Activated CD4-positive, alpha-beta T cell treated with anti-CD3 and anti-CD28 coated beads, Interleukin-2, amount 50 U/mL, for 1 hour (primary cell): ENCODE measurements at places on chromosomes 11 and 22.

DNA sequence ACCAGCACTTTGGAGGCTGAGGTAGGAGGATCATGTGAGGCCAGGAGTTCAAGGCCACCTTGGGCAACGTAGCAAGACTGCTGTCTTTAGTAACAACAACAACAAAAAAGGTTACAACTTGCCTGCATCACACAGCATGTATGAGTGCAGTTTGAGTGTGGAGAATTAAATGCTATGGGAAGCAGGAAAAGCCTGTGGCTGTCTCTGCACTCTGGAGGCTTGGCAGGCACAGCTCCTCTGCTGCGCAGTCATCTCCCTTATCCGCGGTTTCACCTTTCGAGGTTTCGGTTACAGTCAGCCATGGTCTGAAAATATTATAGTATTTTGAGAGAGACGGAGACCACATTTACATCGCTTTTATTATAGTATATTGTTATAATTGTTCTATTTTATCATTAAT, 2.9 kb downstream of the MICAL2 start:
- no peak for DNase-seq

DNA sequence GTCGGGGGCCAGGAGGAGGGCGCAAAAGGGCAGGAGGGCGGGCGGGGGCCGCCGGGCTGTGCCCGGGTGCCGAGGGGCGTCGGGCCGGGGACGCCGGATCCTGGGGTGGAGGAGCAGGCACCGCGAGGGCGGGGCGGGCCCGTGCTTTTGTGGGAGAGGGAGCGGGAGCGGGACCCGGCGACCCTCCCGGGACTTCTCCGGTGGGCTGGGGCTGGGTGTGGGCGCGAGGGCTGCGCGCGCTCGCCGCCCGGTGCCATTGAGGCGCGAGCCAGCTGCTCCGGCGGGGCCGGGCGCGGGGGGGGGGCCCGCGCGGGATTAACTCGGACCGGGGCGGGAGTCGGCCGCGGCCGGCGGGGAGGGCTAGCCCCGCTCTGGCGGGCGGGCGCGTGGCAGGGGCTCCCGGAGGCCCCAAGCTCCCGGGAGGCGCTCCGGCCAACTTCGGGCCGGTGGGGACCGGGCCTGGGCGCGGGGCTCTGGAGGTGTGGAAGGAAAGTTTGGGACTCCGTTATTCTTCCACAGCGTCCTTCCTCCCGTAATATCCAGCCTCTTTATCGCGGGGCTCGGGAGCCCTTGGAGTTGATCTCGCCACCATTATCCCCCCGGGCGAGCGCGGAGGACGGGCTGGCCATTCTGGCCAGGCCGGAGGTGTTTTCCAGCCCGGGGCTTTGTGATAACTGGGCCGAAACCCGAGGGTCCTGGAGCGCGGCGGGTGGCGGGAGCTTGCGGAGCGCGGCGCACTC, 936 bp downstream of the CECR2 start:
- DNase-seq: no peak

GRCh38 chr11:67656278-67656922, 5.9 kb upstream of the ACY3 start:
- no peak for DNase-seq

DNA sequence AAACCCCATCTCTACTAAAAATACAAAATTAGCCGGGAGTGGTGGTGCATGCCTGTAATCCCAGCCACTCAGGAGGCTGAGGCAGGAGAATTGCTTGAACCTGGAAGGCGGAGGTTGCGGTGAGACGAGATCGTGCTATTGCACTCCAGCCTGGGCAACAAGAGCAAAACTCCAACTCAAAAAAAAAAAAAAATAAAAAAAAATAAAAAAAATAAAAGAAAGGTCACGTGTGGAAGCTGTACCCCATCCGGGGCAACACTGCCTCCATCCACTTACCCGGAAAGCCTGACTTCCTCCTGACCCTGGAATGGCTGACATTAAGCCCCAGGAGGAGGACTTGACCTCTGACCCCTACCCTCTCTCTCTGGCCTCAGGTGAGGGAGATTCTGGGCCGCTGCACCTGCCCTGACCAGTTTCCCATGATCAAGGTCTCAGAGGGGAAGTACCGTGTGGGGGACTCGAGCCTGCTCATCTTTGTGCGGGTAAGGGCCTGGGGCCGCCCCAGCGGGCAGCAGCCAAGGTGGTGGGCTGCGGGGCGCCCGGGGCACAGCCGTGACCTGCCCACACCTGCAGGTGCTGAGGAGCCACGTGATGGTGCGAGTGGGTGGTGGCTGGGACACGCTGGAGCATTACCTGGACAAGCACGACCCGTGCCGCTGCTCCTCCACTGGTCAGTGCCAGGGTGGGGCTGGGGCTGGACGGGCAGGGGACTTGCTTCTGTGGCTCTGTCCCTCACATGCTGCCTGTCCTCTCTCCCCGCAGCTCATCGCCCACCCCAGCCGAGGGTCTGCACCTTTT, 3.8 kb downstream of the GAS2L1 start:
- no peak for DNase-seq

- no peak for DNase-seq
These were observed 106.0 kb downstream of the TRIM29 start for GRCh38 chr11:120031612-120032600.

GRCh38 chr22:49206281-49206680, 621.4 kb downstream of the BRD1 start:
- DNase-seq: no peak

GRCh38 chr11:30815619-30816018, 229.5 kb upstream of the MPPED2 start:
- no peak for DNase-seq

- DNase-seq: no peak
These were observed 1.0 kb downstream of the FJX1 start for GRCh38 chr11:35619116-35619854.

DNA sequence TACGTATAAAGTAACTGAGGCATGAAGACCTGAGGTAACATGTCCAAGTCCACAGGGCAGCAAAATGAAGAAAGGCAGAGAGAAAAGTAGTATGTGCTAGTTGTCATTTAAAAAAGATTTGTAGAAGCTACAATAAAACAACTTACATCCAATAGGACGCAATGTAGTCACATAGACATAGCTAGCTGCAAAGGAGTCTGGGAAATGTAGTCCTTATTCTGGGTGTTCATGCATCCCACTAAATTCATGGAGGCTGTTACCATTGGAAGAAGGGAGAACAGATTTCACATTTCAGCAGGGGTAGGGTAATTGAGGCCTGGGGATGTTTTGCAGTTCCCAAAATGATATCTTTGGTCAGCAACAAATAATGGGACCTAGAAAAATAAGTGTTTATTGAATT, 571.4 kb downstream of the MIAT start:
- no peak for DNase-seq

- DNase-seq: no peak
These were observed 61.1 kb downstream of the SPECC1L start for GRCh38 chr22:24331468-24332440.

DNA sequence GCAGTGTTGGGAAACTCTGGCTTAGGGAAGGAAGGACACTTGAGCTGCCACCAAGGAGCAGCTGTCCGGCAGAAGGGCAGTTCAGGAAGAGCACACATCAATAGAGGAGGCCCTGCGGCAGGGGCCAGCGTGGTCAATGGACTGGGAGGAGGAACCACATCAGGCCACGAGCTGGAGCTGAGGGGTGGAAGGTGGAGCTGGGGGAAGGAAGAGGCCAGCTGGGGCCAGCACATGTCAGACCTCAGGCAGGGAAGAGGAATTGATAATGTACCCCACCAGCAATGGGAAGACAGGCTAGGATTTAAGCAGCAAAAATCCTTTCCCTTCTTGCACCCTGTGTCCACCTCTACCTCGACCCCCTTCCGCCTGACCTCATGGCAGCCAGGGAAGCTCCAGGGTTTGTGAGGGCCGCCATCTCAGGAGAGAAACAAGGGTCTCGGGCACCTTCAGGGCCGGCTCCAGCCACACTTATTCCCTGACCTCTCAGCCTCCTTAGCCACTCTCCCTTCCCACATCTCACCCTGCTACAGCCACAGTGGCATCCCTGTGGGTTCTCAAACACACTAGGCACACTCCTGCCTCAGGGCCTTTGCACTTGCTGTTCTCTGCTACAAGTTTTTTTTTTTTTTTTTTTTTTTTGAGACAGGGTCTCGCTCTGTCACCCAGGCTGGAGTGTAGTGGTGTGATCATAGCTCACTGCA, 157.8 kb upstream of the GRK3 start:
- DNase-seq: no peak

DNA sequence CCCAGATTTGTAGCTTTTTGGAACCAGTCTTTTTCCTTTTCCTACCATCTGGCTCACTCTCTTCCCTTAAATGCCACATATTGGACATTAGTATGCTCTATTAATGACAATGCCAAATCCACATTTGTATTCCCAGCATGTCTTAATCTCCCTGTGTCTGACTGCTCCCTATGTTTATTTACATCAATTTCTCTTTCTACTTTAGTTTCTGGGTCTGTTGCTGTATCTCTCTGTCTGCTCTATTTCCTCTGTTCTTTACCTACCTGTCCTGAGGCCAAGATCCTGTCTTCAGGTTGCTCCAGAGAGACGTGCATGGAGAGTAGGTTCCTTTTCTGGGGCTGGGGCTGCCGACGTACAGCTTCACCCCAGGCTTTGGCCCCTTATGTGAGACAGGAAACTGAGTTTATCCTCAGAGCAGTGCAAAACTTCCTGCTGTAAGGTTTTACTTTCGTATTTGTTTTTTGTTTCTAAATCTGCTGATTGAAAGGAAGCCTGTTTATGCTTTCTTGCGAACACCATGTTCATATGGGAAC, 25.6 kb downstream of the OR2AG2 start:
- peak; percentile 34 for DNase-seq

- no peak for DNase-seq
These were observed 4.7 kb downstream of the HEPHL1 start for GRCh38 chr11:94025690-94026394.

DNA sequence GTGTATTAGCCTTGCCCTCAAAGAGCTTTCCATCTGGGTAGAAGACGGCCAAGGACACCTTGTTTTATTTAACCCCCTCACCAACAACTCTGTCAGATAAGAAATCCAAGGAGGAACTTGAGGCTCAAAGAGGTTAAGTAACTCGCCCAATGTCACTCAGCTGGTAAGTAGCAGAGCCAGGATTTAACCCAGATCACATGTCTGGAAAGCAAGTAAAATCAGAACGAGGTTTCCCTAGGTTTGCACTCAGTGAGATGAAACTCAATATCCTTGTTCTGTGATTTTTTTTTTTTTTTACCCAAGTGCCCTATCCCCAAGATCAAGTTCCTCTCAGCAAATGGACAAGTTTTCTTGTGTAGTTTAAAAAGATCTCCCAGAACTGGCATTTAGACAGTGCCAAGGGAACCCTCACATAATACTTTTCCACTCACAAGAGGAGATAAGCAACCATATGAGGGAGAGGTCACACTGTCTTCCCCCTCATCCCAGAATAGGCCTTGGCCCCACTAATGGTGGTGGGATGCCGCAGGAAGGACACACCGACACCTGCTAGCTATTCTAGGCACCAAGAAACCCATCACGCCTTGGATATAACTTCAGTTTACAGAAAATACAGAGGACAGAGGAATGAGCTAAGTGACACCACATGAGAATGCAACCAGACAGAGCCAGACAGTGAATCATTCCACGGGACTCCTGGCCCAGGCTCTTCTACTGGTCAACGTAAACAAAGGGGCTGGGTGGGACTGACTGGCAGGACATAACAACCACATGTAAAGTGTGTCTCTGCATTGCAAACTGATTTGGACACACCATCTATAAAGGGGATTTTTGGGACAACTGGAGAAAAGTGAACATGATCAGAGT, 8.6 kb upstream of the ARAP1 start:
- DNase-seq: no peak

- no peak for DNase-seq
These were observed 18.8 kb upstream of the MS4A8 start for GRCh38 chr11:60680455-60681119.

DNA sequence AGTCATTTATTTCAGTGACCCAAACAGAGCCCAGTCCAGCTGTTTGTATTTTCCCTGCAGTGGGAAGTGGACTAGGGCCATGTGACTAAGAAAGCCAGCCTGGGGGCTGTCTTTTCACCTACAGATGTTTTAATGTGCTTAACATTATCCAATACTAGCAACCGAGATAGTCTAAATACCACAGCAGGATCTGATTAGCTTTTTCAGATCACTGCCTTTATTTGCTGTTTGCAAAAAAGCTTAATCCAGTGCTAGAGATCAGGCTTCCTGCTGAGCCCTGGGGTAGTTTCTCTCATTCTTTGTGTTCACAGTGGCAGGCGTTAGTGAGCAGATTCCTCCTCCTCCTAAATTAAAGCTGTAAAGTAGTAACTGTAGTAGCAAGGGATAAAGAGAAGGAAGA, 35.0 kb downstream of the ZC3H12C start:
- no peak for DNase-seq

DNA sequence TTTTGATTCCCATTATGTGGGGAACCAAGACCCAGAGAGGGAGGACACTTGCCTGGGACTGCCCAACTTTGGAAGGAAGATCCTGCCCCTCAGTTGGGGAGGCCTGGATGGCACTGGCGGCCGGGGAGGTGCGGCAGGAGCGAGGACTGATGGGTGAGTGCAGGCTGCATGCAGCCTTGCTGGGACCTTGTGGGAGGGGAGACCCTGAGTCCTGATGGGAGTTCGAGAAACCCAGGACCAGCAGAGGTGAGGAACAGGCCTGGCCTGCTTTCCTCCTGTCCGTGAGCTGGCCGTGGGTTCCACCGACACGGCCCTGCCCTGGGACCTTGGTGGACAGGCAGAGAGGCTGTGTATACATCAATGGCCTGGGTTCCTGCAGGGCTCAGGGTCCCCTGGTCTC, 19.3 kb upstream of the SMIM38 start:
- DNase-seq: no peak

GRCh38 chr11:109241988-109242536, 179.9 kb upstream of the C11orf87 start:
- DNase-seq: no peak
